ENCODE measurements at places on chromosomes 5 and 9.

DNA sequence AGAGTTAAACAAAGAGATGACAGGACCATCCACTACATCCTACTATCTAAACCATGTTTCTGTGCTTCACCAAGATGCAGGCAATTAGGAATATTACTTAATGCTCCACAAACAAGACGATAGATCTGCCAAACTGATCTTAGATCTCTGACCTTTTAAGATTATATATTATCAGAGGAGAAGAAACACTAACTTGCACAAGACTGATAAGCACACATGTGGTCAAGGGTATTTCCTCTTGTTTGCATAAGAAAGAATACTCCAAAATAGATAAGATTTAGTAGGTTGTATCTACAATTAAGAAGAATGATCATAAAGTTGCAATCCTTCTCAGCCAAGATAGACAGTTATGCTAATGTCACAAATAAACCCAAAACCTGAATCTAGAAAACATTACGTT lies 601.0 kb upstream of the ACO1 start:
- DNase-seq = no peak

DNA sequence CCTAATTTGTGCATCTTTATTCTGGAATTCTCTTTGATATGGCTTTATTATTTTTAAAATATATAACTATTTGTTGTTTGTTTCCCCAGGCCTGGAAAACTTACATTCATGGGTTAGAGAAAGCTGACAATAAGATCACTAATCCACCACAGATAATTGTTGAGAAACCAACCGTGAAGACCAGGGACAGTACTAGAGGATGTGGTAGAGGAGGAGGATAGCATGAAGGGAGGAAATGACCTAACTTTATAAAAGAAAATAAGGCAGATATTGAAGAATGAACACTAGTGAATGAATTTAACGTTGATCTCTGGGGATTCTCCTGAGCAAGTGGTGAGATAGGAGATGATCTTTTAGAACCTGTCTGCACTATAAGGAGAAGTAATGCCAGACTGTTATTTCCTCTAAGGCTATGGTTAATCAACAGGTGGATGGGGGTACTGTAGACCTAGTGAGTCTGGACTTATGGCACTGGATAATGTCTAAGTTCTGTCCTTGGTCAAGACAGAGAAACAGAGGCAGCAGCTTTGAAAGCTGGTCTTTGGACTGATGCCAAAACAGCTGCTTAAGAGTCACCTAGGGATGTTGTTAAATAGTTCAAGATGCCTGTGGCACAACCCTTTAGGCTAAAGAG lies 52.4 kb downstream of the NREP start:
- DNase-seq = no peak

- DNase-seq = no peak
These were observed 27.1 kb downstream of the UBE2QL1 start for GRCh38 chr5:6475626-6476312.

DNA sequence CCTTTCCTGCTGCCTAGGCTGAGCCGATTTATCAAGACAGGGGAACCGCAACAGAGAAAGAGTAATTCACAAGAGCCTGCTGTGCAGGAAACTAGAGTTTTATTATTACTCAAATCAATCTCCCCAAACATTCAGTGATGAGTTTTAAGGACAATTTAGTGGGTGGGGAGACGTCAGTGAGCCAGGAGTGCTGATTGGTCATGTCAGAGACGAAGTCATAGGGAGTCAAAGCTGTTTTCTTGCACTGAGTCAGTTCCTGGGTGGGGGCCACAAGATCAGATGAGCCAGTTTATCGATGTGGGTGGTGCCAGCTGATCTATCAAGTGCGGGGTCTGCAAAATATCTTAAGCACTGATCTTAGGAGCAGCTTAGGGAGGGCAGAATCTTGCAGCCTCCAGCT lies 19.0 kb downstream of the SNX24 start:
- DNase-seq = no peak

DNA sequence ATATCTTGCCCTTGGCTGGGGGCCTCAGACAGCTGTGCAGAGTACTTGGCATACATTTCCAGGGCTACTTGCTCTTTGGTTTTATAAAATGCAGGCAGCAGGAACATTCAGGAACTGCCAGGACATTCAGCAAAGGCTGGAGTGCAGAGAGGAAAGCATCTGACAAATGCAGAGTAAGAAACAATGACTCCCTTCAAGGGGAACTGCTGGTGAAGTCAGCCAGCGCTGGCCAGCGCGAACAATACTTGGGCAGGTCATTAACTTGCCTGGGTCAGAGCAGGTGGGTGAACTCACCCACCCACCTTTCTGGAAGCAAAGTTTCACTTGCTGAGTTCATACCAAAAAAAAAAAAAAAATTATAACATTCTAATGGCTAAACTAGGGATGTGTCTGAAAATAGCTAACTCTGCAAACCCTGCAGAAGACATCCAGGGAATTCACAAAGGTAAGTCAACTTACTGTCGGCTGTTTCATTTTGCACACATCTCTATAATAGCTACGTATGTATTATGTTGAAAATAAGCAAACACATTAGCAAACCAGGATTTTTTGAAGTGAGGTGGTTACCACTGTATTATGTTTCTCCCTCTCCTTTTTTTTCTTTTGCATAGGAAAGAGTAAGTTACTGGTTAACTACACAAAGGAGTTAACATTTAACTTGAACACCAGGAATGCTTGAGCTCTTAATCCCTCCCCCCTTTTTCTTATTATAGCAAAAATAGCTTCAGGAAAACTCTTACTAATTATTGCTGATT lies 152.2 kb downstream of the GLIS3 start:
- no peak for DNase-seq

GRCh38 chr9:16924311-16924915 lies 53.9 kb upstream of the BNC2 start:
- DNase-seq = no peak
